ENCODE measurements at places on chromosomes 5 and 9. TPM values are rescaled to one million over a fixed set of nuclear protein-coding genes. Genes with fewer than 3 reads are reported as not detected.

- H3K27me3 ChIP-seq: no peaks in the 10 kb centered on the region
- peaks cover 83% of the 10 kb centered on the region for H3K4me1 ChIP-seq
- no peak overlapping the region for H3K4me3 ChIP-seq
- peak; percentile 93 for DNase-seq
- H3K27ac ChIP-seq: peak overlapping the region; percentile 100
Observed at GRCh38 chr5:143002459-143003327, 232.5 kb downstream of the ARHGAP26 start.

GRCh38 chr5:14035859-14036503 lies 91.5 kb upstream of the DNAH5 start:
- H3K4me3 ChIP-seq: no peak overlapping the region
- peak; percentile 43 for DNase-seq
- no peaks in the 10 kb centered on the region for H3K36me3 ChIP-seq
- H3K4me1 ChIP-seq: peaks cover 6% of the 10 kb centered on the region
- H3K27me3 ChIP-seq: no peaks in the 10 kb centered on the region

- no peak overlapping the region for H3K4me3 ChIP-seq
- no peak overlapping the region for H3K27ac ChIP-seq
Observed at GRCh38 chr9:79621916-79622575, 50.3 kb downstream of the TLE4 start.

- H3K27me3 ChIP-seq: no peaks in the 10 kb centered on the region
- H3K4me3 ChIP-seq: peak overlapping the region; percentile 91
- peaks cover 55% of the 10 kb centered on the region for H3K4me1 ChIP-seq
- peaks cover 10% of the 10 kb centered on the region for H3K36me3 ChIP-seq
Observed at GRCh38 chr9:89493671-89494070, 4.2 kb downstream of the SEMA4D start.

DNA sequence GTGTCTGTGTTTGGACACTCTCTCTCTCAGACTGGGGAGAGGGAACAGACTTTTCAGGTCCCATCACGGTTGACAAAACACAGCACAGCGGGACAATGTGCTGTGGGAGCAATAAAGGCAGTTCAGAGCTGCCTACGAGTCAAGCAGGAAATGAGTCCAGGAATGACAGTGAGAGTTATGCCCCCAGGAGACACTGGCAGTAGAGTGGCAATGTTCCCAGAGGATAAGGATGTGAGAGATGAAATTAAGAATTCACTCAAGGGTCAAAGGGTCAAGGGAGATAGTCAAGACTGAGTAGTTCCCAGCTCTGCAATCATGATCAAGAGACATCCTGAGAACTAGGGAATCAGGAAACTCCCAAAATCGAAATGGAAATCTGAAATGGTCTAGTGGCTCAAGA lies 156.1 kb downstream of the LURAP1L start:
- no peaks in the 10 kb centered on the region for H3K36me3 ChIP-seq
- no peak for DNase-seq
- H3K27ac ChIP-seq: no peak overlapping the region
- H3K4me1 ChIP-seq: no peaks in the 10 kb centered on the region
- no peaks in the 10 kb centered on the region for H3K27me3 ChIP-seq

GRCh38 chr5:173670791-173671120 lies 54.3 kb upstream of the BOD1 start:
- DNase-seq: no peak
- no peaks in the 10 kb centered on the region for H3K27me3 ChIP-seq
- peaks cover 26% of the 10 kb centered on the region for H3K4me1 ChIP-seq
- H3K36me3 ChIP-seq: no peaks in the 10 kb centered on the region
- no peak overlapping the region for H3K27ac ChIP-seq

DNA sequence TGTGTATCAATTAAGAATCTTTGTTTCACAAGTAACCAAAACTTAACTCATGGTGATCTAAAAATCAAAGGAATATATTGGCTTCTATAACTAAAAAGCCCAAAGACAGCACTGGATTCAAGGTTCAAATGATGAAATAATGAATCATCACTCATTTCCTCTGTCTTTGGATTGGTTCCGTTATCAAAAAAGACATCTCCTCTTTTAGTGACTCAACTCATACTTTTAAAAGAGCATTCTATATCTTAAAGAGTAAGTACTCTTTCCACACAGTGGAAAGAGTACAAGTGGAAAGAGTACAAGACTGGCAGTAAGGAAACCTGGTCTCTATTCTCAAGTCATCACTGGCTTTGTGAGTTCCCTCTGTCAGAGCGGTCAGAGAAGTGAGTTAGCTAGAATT lies 141.4 kb upstream of the NMUR2 start:
- H3K4me1 ChIP-seq: no peaks in the 10 kb centered on the region
- H3K36me3 ChIP-seq: no peaks in the 10 kb centered on the region
- H3K4me3 ChIP-seq: no peak overlapping the region

GRCh38 chr5:68554571-68555279 lies 339.2 kb downstream of the PIK3R1 start:
- H3K4me3 ChIP-seq: no peak overlapping the region
- H3K27ac ChIP-seq: no peak overlapping the region
- H3K36me3 ChIP-seq: no peaks in the 10 kb centered on the region

DNA sequence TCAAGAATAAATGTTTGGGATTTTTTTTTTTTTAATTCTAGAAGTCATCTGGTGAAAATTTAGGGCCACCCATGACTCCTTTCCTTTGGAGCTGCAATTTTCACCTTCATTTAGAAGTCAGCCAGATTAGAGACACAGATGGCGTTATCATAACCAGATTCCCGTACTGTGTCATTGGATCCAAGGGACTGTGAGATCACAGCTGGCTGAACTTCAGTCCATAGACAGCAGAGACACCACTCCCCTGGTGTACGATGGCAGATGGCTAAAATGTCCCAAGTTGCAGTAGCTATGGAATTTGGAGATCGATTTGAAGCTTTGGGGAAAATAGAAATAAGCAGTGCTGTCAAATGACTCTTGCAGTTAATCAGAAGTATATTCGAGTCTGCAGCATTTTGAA lies 216.3 kb downstream of the RFK start:
- no peak overlapping the region for H3K27ac ChIP-seq
- peaks cover 4% of the 10 kb centered on the region for H3K4me1 ChIP-seq
- DNase-seq: no peak
- peaks cover 19% of the 10 kb centered on the region for H3K36me3 ChIP-seq

DNA sequence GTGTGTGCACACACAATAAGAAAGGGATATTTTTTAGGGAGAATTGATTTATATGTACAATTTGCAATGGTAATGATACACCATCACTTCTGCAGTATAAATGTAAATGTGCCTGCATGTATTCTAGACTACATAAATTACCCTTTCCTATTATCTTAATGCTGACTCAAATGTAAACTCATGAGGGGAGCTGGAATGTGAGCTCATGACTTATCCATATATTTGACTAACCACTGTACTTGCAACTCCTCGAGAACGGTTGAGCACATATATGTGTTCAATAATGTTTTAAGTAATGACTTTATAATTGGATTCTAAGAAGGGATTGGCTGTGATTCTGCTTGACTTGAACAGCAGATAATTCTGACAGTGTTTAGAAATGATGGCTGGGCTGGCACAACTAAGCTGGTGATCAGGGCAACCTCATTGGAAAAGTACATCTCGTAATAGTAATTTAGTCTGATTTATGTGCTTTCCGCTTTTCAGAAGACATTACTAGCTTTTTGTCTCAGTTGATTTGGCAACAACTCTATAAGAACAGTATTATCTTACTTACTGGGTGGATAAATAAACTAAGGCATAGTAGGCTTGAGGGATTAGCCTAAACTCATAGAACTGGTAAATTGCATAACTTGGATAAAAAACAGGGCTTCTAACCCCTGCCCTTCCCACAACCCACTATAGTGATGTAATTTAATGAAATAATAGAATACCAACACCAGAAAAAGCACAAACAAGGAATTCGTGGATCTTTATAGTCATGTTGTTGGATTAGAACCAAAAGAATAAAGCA lies 130.2 kb upstream of the SPEF2 start:
- peaks cover 44% of the 10 kb centered on the region for H3K4me1 ChIP-seq
- no peak overlapping the region for H3K4me3 ChIP-seq
- DNase-seq: no peak
- no peaks in the 10 kb centered on the region for H3K27me3 ChIP-seq
- no peaks in the 10 kb centered on the region for H3K36me3 ChIP-seq
- no peak overlapping the region for H3K27ac ChIP-seq

GRCh38 chr5:83031381-83031780 lies 45.8 kb downstream of the TMEM167A start:
- no peak for DNase-seq
- no peaks in the 10 kb centered on the region for H3K27me3 ChIP-seq
- H3K27ac ChIP-seq: no peak overlapping the region
- H3K36me3 ChIP-seq: no peaks in the 10 kb centered on the region

GRCh38 chr9:92278110-92278509 lies 15.4 kb downstream of the IARS1 start:
- no peaks in the 10 kb centered on the region for H3K4me1 ChIP-seq
- no peak overlapping the region for H3K27ac ChIP-seq
- H3K36me3 ChIP-seq: peaks cover 98% of the 10 kb centered on the region

- H3K27me3 ChIP-seq: no peaks in the 10 kb centered on the region
- DNase-seq: no peak
- H3K4me1 ChIP-seq: peaks cover 89% of the 10 kb centered on the region
- H3K27ac ChIP-seq: peak overlapping the region; percentile 90
- no peak overlapping the region for H3K4me3 ChIP-seq
Observed at GRCh38 chr9:130027533-130028365, 15.2 kb downstream of the FNBP1 start.

DNA sequence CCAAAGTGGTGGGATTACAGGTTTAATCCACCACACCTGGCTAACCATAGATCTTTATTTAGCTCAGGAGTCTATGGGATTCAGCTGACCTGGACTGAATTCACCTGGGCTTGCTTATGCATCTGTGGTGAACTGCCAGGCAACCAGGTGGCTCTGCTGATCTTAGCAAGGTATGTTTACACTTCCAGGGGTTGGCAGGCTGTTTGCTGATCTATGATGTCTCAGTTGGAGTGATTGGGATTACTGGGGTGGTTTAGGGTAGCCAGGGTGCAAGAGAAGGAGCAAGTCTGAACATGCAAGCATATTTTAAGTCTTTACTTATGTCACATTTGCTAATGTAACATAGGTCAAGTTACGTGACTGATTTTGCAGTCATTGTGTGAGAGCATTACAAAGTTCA lies 63.6 kb upstream of the JAK2 start:
- no peak overlapping the region for H3K27ac ChIP-seq
- H3K4me3 ChIP-seq: no peak overlapping the region
- DNase-seq: no peak
- H3K27me3 ChIP-seq: no peaks in the 10 kb centered on the region
- no peaks in the 10 kb centered on the region for H3K4me1 ChIP-seq

- H3K4me3 ChIP-seq: no peak overlapping the region
- H3K4me1 ChIP-seq: no peaks in the 10 kb centered on the region
- H3K36me3 ChIP-seq: no peaks in the 10 kb centered on the region
- H3K27ac ChIP-seq: no peak overlapping the region
- no peak for DNase-seq
Observed at GRCh38 chr5:150918613-150919012, 13.8 kb upstream of the ZNF300 start.

DNA sequence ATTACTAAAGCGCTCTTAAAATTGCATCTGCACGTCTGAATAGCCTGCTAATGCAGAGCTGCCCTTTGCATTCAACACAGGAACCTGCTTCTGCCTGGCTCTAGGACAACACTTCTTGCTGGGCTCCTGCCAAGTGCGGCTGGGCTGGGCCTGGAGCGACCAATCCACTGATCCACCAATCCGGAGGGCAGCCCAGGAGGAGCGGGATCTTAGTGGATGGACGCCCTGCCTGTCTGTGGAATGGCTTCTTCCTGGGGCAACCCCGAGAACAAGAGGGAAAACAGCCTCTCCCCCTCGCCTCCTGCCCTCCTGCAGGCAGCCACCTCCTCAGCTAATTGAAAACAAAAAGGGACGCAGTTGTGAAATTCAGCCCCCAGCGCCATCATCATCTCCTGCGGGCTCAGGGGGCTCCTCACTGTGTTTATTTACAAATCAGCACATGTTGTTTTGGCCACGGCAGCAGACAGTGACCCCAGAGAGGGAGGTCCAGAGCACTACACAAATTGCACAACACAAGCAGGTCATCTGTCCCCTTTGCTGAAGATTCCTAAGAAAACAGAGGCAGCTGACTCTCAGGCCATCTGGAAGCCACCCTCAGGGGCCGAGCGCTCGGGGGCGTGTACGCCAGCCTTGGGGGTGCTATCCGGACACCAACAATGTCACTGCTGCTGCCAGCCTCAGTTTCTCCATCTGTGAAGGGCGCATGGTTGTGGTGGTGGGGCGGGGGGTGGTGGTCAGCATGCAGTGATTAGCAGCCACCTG lies 57.3 kb downstream of the GADD45G start:
- no peaks in the 10 kb centered on the region for H3K36me3 ChIP-seq
- DNase-seq: peak; percentile 72
- peak overlapping the region; percentile 39 for H3K27ac ChIP-seq
- H3K27me3 ChIP-seq: no peaks in the 10 kb centered on the region
- H3K4me1 ChIP-seq: peaks cover 49% of the 10 kb centered on the region
- H3K4me3 ChIP-seq: no peak overlapping the region

DNA sequence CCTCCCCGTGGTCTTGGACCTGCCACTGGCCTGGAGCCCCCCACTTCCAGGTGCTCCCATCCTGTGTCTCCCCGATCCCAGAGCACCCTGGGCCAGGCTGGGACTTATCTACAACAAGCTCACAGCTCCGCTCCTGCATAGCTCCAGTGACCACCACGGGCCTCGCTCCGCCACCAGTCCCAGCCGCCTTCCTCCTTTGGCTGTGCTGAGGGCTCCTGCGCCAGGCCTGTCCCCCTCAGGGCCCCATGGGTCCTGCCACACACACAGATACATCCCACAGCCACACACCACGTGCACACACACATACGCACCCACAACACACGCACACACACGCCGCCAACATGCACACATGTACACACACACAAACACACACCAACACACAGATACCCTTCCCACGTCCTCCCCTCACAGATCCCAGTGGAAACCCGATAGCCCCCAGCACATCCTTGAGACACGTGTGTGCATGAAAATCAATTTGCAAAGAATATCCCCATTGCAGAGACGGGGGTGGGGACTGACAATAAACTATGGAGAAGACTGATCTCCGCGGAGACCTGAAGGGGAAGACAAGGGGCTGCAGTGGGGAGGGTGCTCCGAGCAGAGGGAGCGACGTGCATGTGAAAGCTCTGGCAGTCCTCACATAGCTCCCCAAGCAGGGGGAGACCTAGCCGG lies 18.5 kb upstream of the LAMC3 start:
- H3K4me3 ChIP-seq: no peak overlapping the region
- peaks cover 45% of the 10 kb centered on the region for H3K4me1 ChIP-seq
- H3K27me3 ChIP-seq: no peaks in the 10 kb centered on the region
- H3K36me3 ChIP-seq: no peaks in the 10 kb centered on the region
- no peak overlapping the region for H3K27ac ChIP-seq

The FOXD4 gene
- polyA plus RNA-seq: not detected

The PPIC gene
- not detected for polyA plus RNA-seq

The AFAP1L1 gene
- polyA plus RNA-seq: not detected

The LAMC3 gene
- not detected for polyA plus RNA-seq

The PRRX2 gene
- not detected for polyA plus RNA-seq

The ANKRD18B gene
- polyA plus RNA-seq: not detected

The BTNL3 gene
- polyA plus RNA-seq: not detected
